Caki2 (cell line): ENCODE measurements at places on chromosomes 7 and 10.
A peak's percentile ranks its signal among the peaks of the same experiment; 100 is the strongest.

- DNase-seq: peak; percentile 77
Observed at GRCh38 chr10:119253433-119254174, 46.2 kb downstream of the GRK5 start.

GRCh38 chr10:127227663-127228062, 31.3 kb upstream of the INSYN2A start:
- DNase-seq: no peak

- DNase-seq: peak; percentile 30
Observed at GRCh38 chr10:92880233-92880861, 32.0 kb downstream of the EXOC6 start.

DNA sequence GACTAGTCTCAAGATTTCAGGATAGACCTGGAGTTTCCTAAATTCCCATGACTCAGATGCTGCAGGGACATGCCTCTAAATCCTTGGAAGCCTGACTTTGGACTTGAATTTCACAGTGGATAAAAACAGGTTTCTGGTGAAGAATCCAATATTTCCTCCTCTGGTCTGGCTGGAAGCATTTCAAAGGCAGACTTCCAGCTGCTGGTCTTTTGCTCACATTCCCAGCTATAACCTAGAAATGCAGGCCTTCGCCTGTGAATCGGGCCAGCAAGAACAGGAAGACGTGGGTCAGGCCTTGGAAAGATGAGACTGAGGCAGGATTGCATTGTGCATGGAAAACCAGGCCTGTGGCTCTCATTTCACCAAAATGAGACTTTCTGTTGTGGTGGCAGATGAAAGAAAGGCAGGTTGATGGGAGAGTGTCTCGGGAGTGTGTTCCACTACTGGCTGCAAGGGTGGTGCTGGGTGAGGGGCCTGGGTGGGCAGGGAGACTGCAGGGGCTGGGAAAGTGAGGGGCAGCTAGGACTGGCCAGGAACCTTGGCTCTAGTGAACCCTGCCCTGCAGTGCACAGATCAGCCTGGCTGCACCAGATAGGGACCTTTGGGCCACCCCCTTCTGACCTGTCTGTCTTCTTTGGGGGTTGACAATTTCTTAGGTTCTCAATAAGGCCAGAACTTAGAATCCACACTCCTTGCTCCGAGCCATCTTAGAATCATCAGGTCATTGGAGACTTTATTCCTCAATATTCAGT, 488.8 kb upstream of the MKI67 start:
- no peak for DNase-seq

GRCh38 chr10:131178521-131179331, 132.8 kb downstream of the TCERG1L start:
- DNase-seq: no peak

DNA sequence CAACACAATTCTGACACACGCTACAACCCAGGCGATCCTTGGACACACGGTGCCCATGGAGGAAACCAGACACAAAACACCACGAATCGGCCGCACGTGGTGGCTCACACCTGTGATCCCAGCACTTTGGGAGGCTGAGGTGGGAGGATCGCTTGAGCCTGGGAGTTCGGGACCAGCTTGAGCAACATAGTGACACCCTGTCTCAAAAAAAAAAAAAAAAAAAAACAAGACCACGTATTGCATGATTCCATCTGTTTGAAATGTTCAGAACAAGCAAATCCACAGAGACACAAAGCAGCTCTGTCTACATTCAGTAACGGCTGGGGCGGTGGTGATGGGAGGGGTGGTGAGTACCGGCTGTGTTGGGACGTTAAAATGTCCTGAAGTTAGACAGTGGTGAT, 25.2 kb downstream of the ADAP1 start:
- DNase-seq: no peak

DNA sequence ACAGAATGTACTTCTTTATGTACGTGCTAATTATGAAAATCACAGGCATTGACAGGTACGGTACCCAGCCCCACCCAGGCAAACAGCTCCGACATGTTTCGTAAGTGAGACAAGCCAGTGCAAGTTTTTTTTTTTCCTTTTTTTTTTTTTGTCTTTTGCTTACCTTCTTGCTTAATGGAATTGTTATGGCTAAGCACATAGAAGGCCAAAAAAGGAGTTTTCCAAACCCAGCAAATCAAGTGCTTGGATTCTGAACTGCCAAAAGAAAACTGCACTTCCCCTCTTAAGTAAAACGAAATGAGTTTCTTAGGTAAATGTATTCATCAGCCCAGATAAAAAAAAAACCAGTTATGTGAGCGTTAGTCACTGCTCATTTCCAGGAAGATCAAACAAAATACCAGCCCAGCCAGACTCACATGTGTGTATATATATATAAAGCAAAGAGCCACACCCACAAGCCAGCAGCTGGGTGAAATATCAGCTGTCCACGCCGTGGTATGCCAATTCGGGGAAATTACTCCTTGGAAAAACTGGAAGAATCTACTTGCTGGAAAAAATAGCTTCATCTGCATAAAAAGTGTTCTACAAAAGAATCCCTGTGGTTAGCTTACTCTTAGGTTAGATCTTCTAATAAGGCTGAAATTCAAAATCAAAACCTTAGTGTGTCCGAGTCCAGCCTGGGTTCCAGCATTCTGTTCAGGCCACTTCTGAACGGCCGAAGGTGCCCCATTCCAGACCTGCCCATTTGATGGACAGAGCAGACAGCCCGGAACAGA, 8.0 kb downstream of the KLF6 start:
- peak; percentile 82 for DNase-seq

GRCh38 chr7:42159130-42159529, 77.9 kb downstream of the GLI3 start:
- no peak for DNase-seq

DNA sequence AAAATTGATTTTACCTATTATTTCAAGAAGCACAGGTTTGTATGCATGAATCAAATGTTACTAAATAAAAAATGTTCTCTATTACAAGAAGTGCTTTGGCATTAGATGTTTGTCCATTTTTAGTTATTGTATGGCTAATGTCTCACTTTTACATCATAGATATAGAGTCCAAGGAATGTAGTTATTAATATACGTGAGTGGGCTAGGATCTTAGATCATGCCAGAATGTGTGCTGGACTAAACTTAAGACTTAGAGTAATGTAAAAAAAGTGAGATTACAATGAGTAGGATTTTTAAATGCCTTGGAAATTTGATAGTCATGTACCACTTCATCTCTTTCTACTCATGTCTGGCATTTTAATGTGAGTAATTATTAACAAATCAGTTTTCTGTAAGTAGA, 196.6 kb downstream of the ARL4A start:
- no peak for DNase-seq

DNA sequence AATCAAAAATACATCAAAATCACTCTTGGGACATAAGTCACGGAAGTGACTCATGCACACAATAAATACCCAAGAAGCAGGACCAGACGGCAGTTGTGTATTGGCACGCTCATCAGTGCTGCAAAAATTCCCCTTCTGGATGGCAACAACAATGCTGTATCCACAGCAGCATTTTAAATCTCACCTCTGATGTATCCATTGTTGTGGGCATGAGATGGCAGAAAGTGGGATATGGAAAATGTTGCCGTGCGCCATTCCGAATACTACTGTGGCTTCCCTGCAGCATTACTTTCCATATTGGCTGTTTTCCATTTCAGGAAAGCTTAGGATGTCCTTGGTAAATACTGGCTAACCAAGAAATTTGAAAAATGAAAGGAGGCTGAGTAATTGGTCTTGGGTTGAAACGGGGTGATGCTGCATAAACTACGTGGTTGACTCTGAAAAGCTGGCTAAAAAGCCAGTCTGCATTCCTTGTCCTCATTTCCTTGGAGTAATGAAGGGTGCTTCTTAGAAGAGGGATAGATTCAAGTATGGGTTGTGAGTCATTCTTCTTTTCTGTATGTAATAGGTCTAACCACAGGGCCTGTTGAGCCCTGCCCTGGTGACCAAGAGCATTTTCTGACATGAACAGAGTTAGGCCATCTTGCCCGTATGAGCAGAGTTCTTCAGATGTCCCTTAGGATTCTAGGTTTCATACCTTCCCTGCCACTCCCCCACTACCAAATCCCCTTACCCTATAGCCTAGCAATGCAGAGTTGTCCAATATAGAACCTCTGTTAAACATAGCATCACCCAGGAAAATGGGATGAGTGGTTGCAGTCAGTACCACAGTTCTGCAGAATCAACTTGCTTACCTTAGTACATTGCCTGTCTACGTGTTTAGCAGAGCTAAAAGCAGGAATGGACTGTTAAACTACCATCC, 36.3 kb upstream of the TOMM7 start:
- DNase-seq: peak; percentile 83

GRCh38 chr7:99014113-99014985, 129.6 kb downstream of the SMURF1 start:
- DNase-seq: no peak

DNA sequence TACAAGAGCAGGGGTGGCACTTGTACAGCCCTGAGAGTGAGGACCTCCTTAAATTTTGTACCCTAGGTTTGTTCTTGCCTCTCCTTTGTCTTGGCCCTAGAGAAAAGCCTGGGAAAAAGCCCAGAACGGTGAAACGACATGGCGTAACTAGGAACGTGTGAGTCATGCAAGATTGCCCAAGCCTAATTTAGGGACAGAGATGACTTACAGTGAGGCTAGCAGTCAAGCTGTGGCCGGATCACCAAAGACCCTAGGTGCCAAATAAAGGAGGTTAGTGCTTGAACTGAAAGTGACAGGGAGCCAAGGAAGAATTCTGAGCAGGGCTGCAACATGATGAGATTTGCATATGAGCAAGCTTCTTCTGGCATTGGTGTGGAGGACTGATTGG, 25.1 kb downstream of the TBXAS1 start:
- no peak for DNase-seq

- no peak for DNase-seq
Observed at GRCh38 chr7:157622000-157622399, 285.2 kb downstream of the DNAJB6 start.

- peak; percentile 71 for DNase-seq
Observed at GRCh38 chr10:100529475-100530298, at the start of gene NDUFB8. NDUFB8 (minus strand) TSS chr10:100529871; CDS start chr10:100529851, 20 bp downstream.
